Sigmoid colon (tissue), 7 donors: ENCODE measurements at places on chromosomes 2 and 18. TPM values are rescaled to one million over a fixed set of nuclear protein-coding genes. Genes with fewer than 3 reads are reported as not detected.
A peak's percentile ranks its signal among the peaks of the same experiment; 100 is the strongest.

The KIAA2012 gene
- total RNA-seq: 0.16 TPM

The PLEKHM3 gene
- total RNA-seq: 29.1 TPM

The DSG2 gene
- total RNA-seq: 3.6 TPM

The CSRNP3 gene
- 3.9 TPM for total RNA-seq

The AKAIN1 gene
- total RNA-seq: not detected

The NEB gene
- 0.49 TPM for total RNA-seq

The YIPF4 gene
- 26.4 TPM for total RNA-seq

The CCDC121 gene
- 8.0 TPM for total RNA-seq

The LOXL3 gene
- 7.9 TPM for total RNA-seq

The QPCT gene
- 94.9 TPM for total RNA-seq

DNA sequence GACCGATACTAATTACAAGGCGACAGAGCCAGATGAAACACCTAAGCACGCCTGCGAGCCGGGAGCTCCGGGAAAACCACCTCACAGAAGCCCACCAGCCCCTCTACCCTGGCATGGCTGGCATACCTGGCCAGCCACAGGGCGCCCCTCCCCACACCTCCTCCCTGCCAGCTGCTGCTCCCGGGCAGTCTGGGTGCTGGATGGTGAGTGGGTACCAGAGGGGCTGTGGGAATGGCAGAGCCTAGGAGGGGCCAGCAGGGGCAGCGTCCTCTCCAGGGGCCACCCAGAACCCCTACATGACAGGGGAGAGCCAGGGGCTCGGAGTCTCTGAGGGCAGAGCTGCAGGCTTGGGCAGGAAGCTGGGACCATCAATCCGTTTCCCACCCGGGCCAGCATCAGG is 58.7 kb upstream of the GPC1 start:
- DNase-seq: no peak

DNA sequence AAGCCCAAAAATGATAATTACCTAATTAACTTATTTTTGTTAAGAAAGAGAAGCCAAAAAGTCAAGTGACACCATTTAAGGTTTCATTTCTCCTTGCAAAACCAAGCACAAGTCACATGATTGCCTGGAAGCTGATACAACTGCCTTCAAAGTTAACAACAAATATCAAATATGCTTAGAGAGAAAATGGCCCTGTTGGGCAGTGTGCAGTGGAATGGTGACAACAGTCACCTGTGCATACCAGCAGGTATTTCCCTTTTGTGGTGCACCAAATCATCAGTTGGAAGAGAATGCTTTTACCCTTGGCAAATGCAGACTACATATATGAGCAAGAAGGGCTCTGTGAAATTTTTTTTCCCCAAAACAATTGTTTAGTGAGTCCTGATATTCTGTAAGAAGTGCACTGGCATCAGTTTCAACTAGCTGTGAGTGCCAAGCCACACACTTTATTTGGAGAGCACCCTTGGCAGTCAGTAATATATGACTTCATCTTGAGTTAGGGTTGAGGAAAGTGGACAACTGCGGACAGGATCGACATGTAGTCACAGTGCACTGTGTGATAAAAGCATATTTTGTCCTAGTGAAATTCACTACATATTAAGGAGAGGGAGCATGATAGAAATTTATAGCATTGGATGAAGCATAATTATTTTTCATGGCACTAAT is 74.9 kb upstream of the DOCK10 start:
- DNase-seq: no peak

DNA sequence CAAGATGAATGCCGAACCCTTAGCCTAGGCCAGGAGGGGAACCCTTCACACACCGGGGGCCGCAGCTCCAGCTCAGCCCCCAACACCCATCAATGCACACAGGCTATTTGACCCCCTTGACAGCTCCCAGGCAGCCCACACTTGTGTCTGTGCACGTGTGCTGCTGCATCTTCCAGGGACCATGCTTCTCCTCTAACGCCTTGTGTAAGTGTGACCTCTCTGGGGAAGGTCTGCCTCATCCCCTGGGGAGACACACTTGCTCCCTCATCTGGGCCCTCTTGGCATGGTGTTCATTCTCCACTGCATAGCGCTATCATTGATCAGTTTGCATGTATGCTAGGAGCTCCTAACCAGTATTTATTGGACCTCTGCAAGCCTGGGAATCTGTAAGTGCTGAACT is 120.0 kb upstream of the FHL2 start:
- DNase-seq: no peak

DNA sequence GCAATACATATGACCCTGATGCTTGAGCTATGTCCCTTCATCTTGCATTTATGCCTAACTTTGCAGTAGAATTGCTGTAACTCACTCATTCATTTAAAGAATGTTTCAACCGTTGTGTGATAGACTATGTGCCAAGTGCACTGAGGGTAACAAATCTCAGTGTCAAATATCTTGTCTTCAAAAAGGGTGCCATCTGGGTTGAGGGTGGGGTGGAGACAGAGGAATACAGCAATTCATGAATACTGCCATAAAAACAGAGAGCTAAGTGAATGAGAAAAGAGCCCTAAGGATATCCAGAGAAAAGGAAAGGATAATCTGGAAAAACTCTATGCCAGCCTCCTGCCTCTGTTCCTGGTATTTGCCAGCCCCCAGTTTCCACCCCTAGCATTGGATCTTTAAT is 1534.4 kb upstream of the PIK3C3 start:
- no peak for DNase-seq

DNA sequence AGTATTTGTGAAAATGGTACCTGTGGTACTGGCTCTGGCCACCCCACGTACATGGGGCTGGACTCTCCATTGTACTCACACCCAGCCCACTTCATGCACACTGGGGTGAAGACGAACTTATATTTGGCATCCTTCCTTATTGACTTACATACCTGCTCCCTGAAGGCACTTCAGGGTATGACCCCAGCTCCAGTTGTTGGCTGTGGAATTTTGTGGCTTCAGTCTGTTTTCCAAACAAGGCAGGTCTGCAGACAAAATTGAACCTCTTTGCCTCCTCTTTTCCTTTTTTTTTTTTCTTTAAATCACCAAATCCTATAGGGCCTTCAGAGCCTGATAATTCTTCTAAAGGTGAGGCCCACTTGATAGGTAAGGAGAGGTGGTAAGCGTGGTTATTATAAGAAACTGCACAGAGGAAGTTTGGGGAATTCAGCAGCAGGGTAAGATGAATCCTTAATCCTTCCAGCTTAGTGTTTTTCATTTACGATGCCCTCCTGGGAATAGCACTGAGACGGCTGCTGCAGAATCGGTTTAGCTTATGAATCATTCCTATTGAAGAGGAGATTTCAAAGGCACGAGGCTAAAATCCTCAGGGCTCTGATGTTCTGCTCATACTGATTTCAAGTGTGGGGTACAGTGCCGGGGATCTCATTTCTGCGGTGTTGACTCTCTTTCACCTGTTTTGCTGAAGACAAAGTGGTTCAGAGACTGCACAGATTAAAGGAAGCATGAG is 55.2 kb downstream of the KIF5C start:
- no peak for DNase-seq

DNA sequence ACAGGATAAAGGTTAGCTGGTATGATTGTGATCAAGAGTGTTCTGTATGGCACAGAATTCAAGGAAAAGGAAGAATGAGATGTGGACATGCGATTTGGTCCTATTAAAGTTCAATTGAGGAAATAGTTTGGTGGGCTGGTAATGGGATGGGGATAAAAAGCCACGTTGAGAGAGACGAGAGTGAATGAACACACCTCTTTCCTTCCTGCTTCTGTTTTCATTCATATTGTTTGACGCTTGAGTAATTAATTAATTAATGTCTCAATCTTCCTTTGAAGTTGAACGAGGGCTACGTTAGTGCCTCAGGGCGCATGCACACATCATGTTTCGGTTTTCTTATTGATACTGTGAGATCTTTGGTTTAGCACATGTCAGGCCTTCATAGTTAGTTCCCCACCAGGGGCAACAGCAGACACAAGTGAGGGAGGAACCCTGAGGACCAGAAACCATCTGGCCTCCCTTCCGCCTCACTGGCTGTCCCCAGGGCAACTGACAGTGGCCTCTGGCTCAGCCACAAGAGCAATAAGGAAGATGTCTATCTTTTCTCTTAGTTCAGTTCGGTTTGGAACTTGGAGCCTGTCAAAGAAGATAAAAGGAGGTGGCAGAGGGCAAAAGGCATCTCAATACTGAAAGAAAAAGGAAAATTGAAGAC is 116.0 kb downstream of the LIPG start:
- DNase-seq: no peak

GRCh38 chr18:63299837-63300745 is 19.5 kb downstream of the BCL2 start:
- no peak for DNase-seq

- no peak for DNase-seq
These were observed 58.9 kb upstream of the FAM136A start for GRCh38 chr2:70360661-70361270.

DNA sequence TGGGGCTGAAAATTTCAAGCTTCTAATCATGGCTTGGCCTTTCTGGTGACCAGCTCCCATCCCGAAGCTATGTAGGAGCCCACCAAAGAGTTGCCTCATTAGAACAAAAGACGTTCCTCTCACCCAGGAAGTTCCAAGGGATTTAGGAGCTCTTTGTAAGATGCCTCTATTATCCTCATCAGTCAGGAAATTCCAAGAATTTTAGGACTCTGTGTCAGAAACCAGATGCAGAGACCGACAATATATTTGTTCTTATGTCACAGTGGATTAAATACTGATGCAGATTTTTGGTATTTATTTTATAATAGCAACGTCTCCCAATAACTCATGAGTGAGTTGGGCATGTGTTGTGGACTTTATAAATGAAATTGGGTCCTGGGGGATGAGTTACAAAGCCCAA is 91.8 kb upstream of the SKOR2 start:
- no peak for DNase-seq

GRCh38 chr2:140353541-140353940 is 1573.4 kb upstream of the NXPH2 start:
- DNase-seq: no peak

DNA sequence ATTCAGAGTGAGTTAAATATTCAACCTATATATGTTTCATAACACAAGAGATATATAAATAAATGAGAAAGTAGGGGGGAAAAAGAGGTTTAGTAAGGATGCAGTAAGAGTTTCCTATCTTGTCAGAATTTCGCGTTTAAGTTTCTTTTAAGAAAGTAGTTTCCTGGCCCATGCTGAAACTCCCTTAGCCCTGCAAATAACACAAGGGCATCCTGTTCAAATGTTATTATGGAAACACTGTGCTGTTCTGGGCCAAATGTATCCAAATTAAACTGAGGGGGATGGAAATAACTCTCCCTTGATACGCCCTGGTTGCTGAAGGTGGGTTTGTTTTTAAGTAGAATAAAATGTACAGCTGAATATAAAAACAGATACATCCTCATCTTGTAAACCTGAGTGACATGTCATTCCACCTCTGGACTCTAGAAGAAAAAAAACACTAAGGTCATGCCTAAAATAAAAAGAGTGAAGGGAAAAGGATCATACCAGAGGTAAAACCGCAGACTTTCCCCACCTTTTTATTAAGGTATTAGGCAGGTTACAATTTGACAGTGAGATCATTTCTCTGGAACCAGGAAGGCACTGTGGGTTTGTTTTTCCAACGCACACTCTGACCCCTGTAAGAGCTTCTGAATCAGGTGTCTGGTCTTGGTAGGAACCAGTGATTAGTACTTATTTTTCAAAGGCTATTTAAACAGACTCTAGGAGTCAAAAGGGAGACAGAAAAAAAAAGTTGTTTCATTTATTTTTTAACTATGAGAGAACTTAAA is 16.7 kb downstream of the BCL2 start:
- DNase-seq: no peak

DNA sequence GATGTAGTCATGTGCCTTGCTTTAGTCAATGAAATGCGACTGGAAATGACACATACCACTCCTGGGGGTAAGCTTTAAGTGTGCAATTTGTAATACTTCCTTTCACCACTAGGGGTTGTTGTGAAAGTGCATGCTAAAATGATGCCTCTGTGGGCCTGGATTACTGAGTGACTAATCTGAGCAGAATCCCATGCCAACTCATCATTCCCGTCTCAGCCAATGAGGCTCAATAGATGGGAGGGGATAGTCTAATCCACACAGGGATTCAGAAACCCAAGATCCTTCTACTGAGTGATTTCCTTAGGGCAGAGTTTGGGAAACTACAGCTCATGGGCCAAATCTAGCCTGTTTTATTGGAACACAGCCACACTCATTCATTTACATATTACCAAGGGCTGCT is 54.0 kb downstream of the HRH4 start:
- DNase-seq: no peak

DNA sequence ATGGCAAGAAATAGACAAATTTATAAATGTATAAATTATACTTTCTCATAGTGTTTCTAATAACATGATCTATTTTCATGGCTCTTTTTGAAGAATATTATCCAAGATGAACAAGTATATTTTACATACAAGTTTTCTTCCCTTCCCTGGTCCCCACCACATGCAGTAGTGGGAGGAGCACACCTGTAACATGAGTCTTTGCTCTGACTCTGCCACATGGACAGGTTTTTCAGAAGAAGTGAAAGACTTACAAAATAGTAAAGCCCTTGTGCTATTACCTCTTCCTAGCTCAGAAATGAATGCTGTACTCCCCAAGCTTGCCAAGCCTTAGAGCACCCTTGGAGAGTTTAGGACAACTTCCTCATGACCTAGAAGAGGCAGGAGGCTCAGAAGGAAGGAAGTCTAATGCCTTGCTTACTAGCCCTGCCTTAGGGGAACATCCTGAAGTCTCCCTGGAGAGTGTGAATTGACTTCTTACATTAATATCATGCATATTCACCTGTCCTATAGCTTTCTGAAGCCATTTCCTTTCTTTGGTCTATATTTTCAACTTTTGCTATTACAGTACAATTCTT is 18.4 kb downstream of the MXD1 start:
- DNase-seq: no peak

- DNase-seq: no peak
These were observed 87.5 kb downstream of the MSH2 start for GRCh38 chr2:47490406-47490805.

- DNase-seq: no peak
These were observed 2.7 kb upstream of the GKN1 start for GRCh38 chr2:68971591-68972231.

DNA sequence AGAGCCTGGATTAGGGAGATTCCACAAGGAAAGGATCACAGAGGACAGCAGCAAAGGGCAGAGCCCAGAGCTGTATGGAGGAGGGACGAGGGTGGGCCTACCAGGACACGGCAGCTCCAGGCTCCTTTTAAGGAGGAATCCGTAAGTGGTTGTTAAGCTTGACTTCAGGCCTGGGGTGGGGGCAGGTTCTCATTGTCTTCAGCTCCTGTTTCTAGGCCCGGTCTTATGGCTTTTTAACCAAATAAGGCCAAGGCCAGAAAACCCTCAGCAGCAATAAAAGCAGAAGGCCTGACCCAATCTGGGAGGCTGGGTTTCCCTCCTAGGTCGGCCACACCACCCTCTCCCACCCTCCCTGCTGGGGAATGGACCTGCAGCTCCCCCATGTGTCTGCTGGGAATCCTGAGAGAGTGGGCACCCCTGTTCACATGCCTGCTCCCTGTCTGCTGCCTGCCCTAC is 111.2 kb downstream of the PLB1 start:
- peak; percentile 82 for DNase-seq
